ENCODE measurements at places on chromosomes 2 and 18. TPM values are rescaled to one million over a fixed set of nuclear protein-coding genes. Genes with fewer than 3 reads are reported as not detected.

FNDC4 gene
- polyA plus RNA-seq, result 9.9 TPM

MATN3 gene
- 0.81 TPM for polyA plus RNA-seq

DNA sequence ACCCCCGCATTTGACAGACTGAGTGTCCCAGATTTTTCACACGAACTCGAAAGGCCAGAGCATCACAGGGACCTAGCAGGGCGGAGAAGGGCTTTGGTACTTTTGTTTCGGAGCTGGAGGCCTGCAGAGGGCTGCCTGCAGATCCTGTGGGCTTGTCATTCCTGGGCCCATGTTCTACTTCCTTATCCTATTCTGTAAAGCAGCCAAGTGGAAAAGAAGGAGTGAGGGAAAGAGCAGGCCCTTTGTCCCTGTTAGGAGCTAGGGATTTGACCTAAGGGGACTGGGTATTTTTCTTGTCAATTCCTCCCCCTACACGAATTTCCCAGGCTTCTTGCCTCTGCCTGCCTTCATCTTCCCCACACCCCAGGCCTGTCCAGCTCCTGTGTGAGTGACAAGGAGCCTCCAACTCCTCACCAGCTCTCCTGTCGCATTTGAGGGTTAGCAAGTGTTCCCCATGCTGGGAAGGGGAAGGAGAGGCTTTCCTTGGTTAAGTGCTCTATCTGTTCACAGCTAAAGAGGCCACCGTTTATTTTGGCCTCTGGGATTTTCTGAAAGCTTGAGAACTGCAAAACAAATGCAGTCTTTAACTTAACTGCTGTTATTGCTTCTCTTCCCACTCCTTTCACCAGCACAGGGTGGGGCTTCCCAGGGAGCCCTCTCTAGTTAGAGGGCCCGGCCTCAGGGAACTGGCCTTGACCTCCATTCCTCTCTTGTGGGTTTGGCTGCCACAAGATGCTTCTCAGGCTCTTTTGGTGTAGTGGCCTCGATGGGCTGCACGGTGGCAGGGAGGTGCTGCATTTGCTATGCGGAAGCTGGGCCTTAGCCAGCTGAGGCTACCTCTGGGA lies 61.2 kb downstream of the SGPP2 start:
- no peaks in the 10 kb centered on the region for H3K36me3 ChIP-seq
- no peak overlapping the region for H3K4me3 ChIP-seq
- H3K27me3 ChIP-seq, result peaks cover 4% of the 10 kb centered on the region
- no peak for DNase-seq
- H3K27ac ChIP-seq, result no peak overlapping the region

GRCh38 chr18:13626544-13626908 lies 99.8 kb downstream of the FAM210A start:
- no peaks in the 10 kb centered on the region for H3K4me1 ChIP-seq
- no peak for DNase-seq
- no peaks in the 10 kb centered on the region for H3K36me3 ChIP-seq
- H3K27me3 ChIP-seq, result no peaks in the 10 kb centered on the region

DNA sequence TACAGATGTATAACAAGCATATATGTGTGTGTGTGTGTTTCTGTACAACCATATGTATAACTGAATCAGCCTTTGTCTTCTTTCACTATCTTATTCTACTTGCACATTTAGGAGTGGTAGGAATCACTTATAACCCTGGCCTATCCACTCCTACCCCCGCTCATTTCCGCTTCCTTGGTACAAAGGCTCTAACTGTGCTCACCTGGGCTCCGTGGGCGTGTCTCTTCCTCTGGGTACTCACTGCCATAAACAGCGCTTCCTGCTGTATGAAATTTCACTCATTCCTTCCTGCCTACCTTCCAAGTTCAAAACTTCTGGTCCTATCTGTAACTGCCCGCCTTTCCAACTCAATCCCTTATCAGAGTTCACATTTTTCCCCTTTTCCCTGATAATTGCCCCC lies 815.5 kb downstream of the EPHA4 start:
- no peak overlapping the region for H3K4me3 ChIP-seq
- H3K27me3 ChIP-seq, result no peaks in the 10 kb centered on the region
- H3K36me3 ChIP-seq, result no peaks in the 10 kb centered on the region
- H3K27ac ChIP-seq, result no peak overlapping the region
- no peak for DNase-seq

DNA sequence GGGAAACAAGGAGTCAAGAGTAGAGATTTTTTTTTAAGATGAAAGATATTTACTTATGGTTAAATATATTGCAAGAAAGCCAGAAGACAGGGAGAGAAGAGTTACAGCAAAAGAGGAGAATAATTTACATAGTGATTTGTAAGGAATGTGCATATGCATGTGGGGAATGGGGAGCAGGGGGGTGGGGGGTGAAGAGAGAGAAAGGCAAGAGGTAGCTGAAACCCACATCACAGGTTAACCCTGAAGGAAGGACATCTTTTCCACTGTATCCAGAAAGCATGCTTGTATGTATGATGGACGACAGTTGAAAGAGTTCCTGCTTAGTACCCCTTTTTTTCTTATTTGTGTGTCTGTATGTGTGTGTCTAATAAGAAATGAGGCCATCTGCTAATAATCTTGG lies 371.9 kb downstream of the RAD51AP2 start:
- no peak overlapping the region for H3K27ac ChIP-seq
- no peaks in the 10 kb centered on the region for H3K27me3 ChIP-seq
- no peaks in the 10 kb centered on the region for H3K36me3 ChIP-seq
- H3K4me3 ChIP-seq, result no peak overlapping the region

Data from keratinocyte (primary cell).